ENCODE measurements at places on chromosomes 3 and 15.

- no peak for DNase-seq
Measured at GRCh38 chr3:50630394-50630793, 13.4 kb downstream of the MAPKAPK3 start.

- no peak for DNase-seq
Measured at GRCh38 chr15:74345051-74345450, 22.4 kb downstream of the CYP11A1 start.

- DNase-seq, result no peak
Measured at GRCh38 chr15:101056366-101057334, 137.5 kb downstream of the LRRK1 start.

DNA sequence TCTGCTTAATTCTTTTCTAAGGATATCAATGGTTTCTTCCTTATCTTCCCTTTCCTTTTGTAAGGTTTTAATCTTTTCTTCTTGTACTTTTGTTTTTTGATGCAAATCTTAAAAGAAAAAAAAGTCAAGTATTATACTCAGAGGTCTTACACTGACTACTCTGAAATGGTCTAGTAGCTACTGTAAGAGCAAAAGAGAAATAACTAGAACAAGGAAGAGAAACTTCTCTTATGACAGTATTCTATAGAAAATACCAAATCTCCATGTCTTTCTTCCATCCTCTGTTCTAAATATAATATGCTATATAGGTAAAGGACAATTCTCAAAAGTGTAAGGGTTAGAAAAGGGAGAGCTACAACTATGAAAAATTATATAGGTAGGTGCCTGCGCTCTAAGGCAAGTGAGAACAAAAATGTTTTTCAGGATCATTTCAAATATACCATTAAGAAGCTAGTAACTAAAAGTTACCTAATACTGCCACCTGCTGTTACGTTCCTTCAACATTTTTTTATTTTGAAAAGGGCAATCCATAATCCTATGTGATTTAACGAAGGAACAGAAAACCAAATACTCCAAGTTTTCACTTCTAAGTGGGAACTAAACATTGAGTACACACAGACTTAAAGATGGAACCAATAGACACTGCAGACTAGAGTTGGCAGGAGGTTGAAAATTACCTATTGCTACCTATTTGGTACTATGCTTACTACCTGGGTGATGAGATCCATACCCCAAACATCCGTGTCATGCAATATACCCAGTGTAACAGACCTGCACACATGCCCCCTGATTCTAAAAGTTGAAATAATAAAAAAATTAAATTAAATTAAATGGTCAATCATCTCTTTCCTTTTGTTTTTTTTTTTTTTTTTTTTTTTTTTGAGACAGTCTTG lies 36.7 kb downstream of the CIP2A start:
- no peak for DNase-seq

- DNase-seq, result no peak
Measured at GRCh38 chr3:135217730-135218129, 422.7 kb downstream of the EPHB1 start.

GRCh38 chr15:61016087-61016486 lies 213.0 kb downstream of the RORA start:
- no peak for DNase-seq

- no peak for DNase-seq
Measured at GRCh38 chr3:19644405-19644804, 289.6 kb downstream of the EFHB start.

DNA sequence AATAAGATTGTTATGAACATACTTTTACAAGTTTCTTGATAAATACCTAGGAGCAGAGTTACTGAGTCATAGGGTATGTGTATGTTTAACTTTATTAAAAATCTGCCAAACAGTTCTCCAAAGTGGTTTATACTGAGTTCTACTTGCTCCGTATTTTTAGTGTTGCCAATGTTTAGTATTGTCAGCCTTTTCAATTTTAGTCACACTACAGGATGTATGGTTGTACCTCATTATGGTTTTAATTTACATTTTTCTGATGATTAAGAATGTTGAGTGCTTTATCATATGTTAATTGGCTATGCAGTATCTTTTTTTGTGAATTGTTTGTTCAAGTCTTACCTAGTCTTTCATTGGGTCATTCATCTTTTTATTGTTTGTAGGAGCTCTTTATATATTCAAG lies 4.3 kb downstream of the TMOD3 start:
- no peak for DNase-seq

GRCh38 chr3:41304593-41304992 lies 105.3 kb downstream of the CTNNB1 start:
- DNase-seq, result no peak

DNA sequence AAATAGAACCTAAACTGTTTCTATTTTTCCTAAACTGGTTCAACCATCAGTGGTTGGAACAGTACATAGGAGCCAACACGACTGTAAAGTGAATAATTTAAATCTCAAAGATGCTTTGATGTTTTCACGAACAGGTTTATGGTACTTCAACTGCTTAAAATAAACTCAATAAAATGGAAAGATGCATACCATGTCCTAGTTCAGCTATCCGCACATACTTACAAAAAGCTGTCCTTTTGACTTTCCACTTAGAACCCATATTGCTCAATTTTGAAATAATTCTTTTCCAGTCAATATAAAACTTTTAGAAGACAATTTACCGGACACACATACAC lies 902 bp downstream of the CMTM6 start:
- no peak for DNase-seq

DNA sequence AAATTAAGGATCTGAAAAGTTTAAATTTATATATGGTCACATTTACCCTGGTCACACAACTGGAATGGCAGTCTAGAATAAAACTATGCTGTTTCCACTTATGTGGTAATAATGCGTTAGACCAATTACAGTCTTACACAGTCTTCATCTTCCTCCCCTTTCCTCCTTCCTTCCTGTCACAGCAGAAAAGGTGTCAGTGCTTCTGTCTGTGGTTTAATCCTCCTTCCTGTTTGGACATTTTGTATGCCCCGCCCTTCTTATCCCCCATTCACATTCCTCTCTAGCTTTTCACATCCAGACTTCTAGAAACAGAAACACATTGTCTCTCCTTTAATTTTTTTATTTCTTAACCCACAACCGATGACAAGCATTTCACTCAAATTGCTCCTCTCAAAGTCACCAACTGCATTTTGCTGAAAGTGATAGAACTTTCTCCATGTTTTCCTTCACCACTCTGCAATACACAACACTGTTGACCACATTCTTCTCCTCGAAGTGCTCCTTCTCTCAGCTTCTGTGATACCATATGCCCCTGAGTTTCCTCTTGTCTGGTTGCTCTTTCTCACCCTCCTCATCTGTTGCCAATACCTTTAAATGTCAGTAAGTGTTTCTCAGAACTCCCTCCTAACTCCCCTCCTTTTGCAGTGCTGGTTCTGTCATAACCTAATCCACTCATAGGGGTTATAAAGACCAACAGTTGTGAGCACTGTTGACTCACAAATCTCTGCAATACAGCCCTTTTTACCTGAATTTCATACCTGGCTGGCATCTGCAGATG lies 271.6 kb downstream of the UBE2E2 start:
- no peak for DNase-seq

DNA sequence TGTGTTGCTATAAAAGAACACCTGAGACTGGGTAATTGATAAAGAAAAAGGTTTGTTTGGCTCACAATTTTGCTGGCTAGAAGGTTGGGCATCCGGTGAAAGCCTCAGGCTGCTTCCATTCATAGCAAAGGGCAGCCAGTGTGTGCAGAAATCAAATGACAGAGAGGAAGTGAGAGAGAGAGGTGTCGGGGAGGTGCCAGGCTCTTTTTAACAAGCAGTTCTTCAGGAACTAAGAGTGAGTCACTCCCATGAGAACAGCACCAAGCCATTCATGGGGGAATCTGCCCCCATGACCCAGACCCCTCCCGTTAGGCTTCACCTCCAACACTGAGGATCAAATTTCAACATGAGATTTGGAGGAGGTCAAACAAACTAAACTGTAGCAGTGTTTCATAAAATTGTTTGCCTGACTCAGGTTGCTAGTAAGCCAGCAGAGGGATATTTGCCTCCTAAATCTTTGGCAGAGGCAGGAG lies 4.5 kb upstream of the PARP15 start:
- DNase-seq, result no peak

DNA sequence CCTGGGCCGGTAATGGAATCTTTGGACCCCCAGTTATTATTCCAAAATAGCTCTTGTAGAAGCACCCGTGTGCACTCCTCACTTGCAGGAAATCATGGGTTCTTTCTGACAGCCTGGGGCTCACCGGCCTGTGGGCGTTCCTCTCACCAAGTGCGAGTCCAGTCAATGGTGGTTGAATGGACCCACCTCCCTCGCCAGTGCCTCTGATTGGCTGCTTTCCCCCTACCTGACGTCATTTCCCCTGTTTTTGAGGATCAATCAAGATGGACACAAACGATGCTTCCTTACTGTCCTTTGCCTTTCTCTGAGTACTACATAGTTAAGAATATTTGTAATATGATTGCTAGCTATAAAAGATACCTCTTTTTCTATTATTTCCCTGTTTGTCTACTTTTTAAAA lies 18.1 kb downstream of the MOBP start:
- DNase-seq, result no peak

- DNase-seq, result no peak
Measured at GRCh38 chr3:93969997-93970396, 3.7 kb downstream of the PROS1 start.

- no peak for DNase-seq
Measured at GRCh38 chr15:50355980-50356379, 982 bp upstream of the GABPB1 start.

DNA sequence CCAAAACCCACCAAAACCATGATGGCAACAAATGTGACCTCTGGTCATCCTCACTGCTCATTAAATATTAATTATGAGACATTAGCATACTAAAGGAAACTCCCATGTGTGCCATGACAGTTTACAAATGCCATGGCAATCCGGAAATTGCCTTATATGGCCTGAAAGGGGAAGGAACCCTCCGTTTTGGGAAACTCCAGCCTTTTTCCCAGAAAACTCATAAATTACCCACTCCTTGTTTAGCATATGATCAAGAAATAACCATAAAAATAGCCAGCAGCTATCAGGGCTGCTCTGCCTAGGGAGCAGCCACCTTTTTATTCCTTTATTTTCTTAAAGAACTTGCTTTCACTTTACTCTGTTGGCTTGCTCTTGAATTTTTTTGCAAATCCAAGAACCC lies 992.7 kb downstream of the NTRK3 start:
- no peak for DNase-seq

DNA sequence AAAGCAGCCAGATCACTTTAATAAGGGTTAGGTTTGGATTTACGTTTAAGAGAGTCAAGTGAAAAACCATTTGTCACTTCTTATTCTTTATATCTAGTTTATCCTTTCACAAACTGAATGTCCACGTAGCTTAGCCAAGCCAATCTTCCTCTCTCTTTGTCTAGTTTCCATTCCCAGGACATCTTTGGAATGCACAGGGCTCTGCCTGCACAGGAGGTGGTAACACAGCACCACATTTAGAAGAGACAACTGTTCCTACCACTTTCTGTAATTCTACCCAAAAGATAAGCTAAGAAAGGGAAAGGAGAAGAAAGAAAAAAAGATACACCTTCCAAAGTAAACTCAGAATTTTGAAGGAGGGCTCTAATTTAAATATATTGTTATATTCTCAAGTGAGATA lies 67.9 kb downstream of the IGSF11 start:
- DNase-seq, result no peak

- no peak for DNase-seq
Measured at GRCh38 chr3:136075811-136076210, 110.3 kb downstream of the PPP2R3A start.

GRCh38 chr15:41161736-41162135 lies 45.7 kb upstream of the INO80 start:
- DNase-seq, result no peak

GRCh38 chr15:68363353-68363752 lies 68.6 kb downstream of the ITGA11 start:
- no peak for DNase-seq

DNA sequence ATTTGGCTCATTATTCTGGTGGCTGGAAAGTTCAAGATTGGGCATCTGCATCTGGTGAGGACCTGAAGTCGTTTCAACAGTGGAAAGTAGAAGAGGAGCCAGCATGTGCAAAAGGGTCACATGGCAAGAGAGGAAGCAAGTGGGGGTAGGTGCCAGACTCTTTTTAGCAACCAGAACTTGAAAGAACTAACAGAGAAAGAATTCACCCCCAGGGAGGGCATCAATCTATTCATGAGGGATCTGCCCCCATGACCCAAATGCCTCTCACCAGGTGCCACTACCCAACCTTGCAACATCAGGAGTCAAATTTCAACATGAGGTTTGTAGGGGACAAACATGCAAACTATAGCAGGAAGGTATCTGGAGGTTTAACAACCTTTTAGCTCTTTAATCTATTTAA lies 10.3 kb upstream of the RYK start:
- DNase-seq, result no peak

- DNase-seq, result no peak
Measured at GRCh38 chr15:40340740-40341400, at the start of gene CCDC9B. Gene CCDC9B, minus strand, starts transcription at chr15:40340939. Its CDS starts 120 bp downstream, at chr15:40340819.

- no peak for DNase-seq
Measured at GRCh38 chr15:98823012-98823458, 174.7 kb downstream of the IGF1R start.

GRCh38 chr3:174253940-174254339 lies 605.2 kb upstream of the NAALADL2 start:
- no peak for DNase-seq

GRCh38 chr3:173258697-173259096 lies 117.7 kb upstream of the SPATA16 start:
- DNase-seq, result no peak
